ENCODE measurements at places on chromosomes 1 and 21.

- no peak for DNase-seq
Observed at GRCh38 chr1:24862775-24863483, 67.1 kb downstream of the RUNX3 start.

DNA sequence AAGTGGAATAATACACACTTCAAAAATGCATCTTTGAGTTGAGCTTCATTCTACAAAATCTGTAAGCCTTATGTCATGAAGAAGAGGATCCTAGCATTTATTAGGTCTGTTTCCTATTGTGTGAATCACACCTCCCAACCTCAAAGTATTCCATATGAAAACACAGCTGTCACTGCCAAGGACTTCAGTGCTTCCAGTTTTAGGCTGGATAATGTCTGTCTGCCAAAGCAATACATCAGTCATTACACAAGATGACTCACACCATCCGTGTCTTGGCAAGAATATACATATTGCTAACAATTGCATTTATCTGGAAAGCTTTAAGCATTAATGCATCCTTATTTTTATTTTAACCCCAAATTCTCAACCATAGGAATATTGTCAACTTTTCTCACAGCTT is 125.7 kb upstream of the TMPRSS15 start:
- no peak for DNase-seq

GRCh38 chr1:21659099-21659923 is 9.8 kb downstream of the RAP1GAP start:
- peak; percentile 39 for DNase-seq

- no peak for DNase-seq
Observed at GRCh38 chr1:17086751-17087150, 32.5 kb downstream of the PADI2 start.

GRCh38 chr1:45840704-45841103 is 37.3 kb downstream of the MAST2 start:
- DNase-seq: no peak

All from GOT3 (cell line).